ENCODE measurements at places on chromosomes 1 and 21.

- H3K4me1 ChIP-seq: no peaks in the 10 kb centered on the region
- H3K36me3 ChIP-seq: no peaks in the 10 kb centered on the region
- no peaks in the 10 kb centered on the region for H3K27me3 ChIP-seq
- DNase-seq: no peak
- no peak overlapping the region for H3K4me3 ChIP-seq
These were observed 44.6 kb downstream of the TTLL7 start for GRCh38 chr1:83954166-83954823.

GRCh38 chr1:87632232-87632631 is 303.6 kb downstream of the LMO4 start:
- H3K4me3 ChIP-seq: no peak overlapping the region
- no peak for DNase-seq
- no peaks in the 10 kb centered on the region for H3K4me1 ChIP-seq
- no peak overlapping the region for H3K27ac ChIP-seq
- no peaks in the 10 kb centered on the region for H3K36me3 ChIP-seq
- H3K27me3 ChIP-seq: no peaks in the 10 kb centered on the region

DNA sequence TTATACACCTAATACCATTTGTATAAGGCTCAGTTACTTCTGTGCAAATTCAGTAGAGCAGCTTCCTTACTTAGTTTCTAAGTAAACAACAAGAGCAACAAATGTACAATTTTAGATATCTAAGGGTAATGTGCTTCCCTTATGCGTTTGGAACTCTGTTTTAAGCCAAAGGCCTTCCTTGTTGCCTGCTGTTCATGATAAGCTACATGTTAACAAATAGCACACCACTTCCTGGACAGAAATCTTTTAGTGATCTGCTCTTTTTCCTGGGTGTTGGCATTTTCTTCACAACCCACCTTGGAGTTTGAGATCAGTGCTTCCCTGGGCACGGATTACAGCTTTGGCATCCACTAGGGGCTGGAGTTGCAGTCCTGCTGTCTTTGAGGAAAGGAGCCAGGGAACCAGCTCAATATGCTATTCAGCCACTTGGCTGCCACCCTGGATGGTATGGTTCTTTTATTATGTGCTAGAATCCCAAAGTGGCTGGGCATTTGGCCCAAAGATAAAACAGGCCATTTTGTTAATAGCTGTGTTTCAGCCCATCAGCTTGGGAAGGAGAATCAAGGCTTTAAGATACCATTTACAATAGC is 55.6 kb upstream of the ADAR start:
- H3K4me1 ChIP-seq: no peaks in the 10 kb centered on the region
- no peak overlapping the region for H3K4me3 ChIP-seq
- H3K36me3 ChIP-seq: no peaks in the 10 kb centered on the region
- DNase-seq: no peak

GRCh38 chr1:67261680-67262079 is 46.0 kb upstream of the IL12RB2 start:
- no peaks in the 10 kb centered on the region for H3K27me3 ChIP-seq
- no peaks in the 10 kb centered on the region for H3K4me1 ChIP-seq
- DNase-seq: peak; percentile 33
- no peaks in the 10 kb centered on the region for H3K36me3 ChIP-seq

- H3K36me3 ChIP-seq: no peaks in the 10 kb centered on the region
- no peak overlapping the region for H3K27ac ChIP-seq
- peaks cover 3% of the 10 kb centered on the region for H3K27me3 ChIP-seq
- DNase-seq: no peak
- no peak overlapping the region for H3K4me3 ChIP-seq
These were observed 1.1 kb upstream of the CSF1 start for GRCh38 chr1:109909561-109909960.

- no peak for DNase-seq
- no peaks in the 10 kb centered on the region for H3K4me1 ChIP-seq
- H3K4me3 ChIP-seq: no peak overlapping the region
- no peaks in the 10 kb centered on the region for H3K27me3 ChIP-seq
- H3K36me3 ChIP-seq: no peaks in the 10 kb centered on the region
These were observed 8.7 kb downstream of the TPRG1L start for GRCh38 chr1:3633344-3634058.

DNA sequence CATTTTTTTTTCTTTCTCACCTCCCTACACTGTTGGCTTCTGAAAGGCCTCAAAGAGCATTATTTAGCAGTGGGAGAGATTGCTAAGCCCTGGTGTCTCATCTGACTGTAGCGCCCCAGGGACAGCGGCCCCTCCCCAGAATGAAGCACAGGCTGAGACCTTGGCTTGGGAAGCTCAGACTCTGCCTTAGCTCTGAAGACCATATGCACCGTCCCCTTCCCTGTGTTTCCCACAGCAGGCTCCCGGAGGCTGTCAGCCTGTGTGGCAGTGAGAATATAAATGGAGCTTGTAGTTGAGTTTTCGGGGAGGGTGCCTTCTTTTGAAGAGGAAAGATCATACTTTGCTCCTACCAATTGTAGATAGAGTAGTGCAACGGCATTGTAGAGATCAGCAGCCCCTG is 25.3 kb downstream of the SMYD2 start:
- no peak overlapping the region for H3K27ac ChIP-seq
- DNase-seq: no peak
- no peaks in the 10 kb centered on the region for H3K27me3 ChIP-seq
- peaks cover 3% of the 10 kb centered on the region for H3K4me1 ChIP-seq

- H3K27me3 ChIP-seq: no peaks in the 10 kb centered on the region
- no peak overlapping the region for H3K4me3 ChIP-seq
- no peaks in the 10 kb centered on the region for H3K4me1 ChIP-seq
- no peak for DNase-seq
- H3K36me3 ChIP-seq: no peaks in the 10 kb centered on the region
These were observed 13.5 kb upstream of the PEX10 start for GRCh38 chr1:2425892-2426291.

DNA sequence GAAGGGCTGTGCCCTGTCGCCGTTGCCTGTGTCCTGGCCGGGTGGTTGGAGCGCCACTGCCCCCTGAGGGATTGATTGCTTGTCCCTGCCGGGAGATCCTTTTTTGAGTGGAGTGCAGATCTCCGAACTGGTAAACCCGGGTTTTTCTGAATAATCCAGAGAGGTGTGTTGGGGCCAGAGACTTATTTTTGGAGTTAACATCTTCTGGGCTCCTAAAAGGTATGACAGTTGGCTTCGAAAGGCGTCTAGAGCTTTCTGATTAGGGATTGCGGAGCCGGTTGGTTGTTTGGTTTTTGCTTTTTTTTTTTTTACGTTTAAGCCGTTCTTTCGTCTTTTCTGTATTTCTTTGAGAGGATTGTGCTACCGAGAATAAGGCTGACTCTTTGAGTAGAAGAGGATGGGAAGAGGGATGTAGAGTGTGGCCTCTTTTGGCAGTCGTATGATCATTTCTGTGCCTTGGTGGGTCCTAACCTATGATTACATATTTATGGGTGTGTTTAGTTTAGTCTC is 756 bp downstream of the RLF start:
- H3K4me3 ChIP-seq: peak overlapping the region; percentile 99
- no peaks in the 10 kb centered on the region for H3K27me3 ChIP-seq
- DNase-seq: no peak
- H3K4me1 ChIP-seq: peaks cover 5% of the 10 kb centered on the region

GRCh38 chr1:116987256-116987555 is 14.4 kb upstream of the CD101 start:
- H3K36me3 ChIP-seq: no peaks in the 10 kb centered on the region
- H3K4me1 ChIP-seq: peaks cover 2% of the 10 kb centered on the region
- no peak overlapping the region for H3K27ac ChIP-seq
- no peak overlapping the region for H3K4me3 ChIP-seq
- H3K27me3 ChIP-seq: no peaks in the 10 kb centered on the region

GRCh38 chr1:9165396-9165795 is 36.5 kb upstream of the GPR157 start:
- peaks cover 3% of the 10 kb centered on the region for H3K4me1 ChIP-seq
- no peak overlapping the region for H3K27ac ChIP-seq

GRCh38 chr1:151540021-151540981 is at the start of gene TUFT1:
TUFT1 (plus strand) TSS chr1:151540309; CDS start chr1:151540367, 58 bp downstream.
- no peaks in the 10 kb centered on the region for H3K27me3 ChIP-seq
- H3K4me3 ChIP-seq: peak within 1 kb of the TSS; percentile 83
- DNase-seq: peak; percentile 97

DNA sequence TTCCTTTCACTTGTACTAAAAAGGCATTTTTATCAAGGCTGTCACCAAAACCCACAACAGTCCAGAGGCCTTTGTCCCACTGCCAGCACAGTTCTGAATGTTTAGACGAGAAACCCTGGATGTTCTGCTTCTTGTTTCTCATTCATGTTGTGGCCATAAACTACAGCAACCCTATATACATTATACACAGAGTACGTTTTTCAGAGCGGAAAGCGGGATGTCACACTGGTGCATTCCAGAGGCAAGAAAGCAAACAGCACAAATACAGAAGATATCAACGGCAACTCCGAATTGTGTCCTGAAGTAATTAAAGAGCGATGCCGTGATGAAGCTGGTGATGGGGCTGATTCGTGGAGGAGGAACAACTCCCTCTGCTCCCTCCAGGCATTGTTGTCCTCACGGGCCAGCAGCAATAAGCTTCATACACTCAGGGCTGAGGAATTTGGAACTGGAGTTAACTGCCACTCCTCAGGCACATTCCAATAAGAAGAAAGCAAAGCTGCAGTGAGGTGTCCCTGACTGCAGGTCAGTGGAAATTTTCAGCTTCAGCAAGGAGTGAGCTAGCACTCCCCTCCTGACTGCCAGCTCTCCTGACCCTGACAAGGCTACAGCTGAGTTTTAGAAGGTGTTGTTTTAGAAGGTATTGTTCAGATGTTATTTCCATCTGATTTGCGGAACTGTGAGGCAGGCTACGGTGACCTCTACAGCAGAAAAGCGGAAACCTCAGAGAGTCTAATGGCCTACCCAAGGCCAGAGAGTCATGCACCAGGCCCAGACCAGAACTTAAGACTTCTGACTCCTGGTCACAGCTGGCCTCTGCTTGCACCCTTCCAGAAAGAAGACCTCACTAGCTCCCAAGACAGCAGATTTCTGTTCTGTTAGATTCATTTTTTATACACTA is 149.0 kb downstream of the TGFBR3 start:
- H3K4me1 ChIP-seq: no peaks in the 10 kb centered on the region
- no peaks in the 10 kb centered on the region for H3K27me3 ChIP-seq
- H3K4me3 ChIP-seq: no peak overlapping the region
- DNase-seq: peak; percentile 97
- peak overlapping the region; percentile 1 for H3K27ac ChIP-seq

GRCh38 chr1:165138960-165139359 is 217.6 kb downstream of the LMX1A start:
- no peaks in the 10 kb centered on the region for H3K4me1 ChIP-seq
- no peak overlapping the region for H3K27ac ChIP-seq
- no peaks in the 10 kb centered on the region for H3K27me3 ChIP-seq
- no peak for DNase-seq
- no peaks in the 10 kb centered on the region for H3K36me3 ChIP-seq
- H3K4me3 ChIP-seq: no peak overlapping the region

DNA sequence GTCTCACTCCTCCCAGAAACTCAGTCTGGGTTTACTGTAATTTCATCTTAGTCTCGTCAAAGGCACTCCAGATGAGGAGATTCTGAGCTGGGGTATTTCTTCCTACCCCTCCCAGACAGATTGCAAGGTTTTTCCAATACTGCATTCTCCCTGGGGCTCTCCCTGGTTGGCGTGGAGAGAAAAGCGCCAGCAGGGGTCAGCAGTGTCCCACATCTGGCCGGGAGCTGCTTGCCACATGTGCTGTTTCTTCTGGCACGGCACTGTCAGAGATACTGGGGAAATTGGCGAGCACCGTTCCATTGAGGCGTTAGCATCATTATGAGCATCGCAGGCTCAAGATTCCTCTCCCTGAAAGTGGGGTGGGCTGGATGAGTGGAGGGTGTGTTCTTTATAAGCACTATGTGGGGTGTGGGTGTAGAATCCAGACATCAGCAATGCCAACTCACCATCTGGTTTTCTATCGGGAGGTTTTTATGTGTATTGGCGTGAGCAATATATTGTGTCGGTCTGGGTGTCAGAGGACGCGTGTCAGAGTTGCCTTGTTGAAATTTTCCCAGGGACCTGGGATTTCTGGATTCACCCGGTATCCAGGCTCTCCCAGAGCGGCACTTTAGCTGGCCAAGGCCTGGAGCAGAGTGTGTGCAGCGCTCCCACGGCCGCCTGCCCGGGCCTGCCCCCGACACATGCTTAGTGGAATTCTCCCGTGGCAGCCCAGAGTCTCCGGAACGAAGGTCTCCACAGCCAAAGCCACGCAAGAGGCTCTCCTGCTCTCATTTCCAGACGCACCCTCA is 8.0 kb upstream of the NAV1 start:
- H3K36me3 ChIP-seq: no peaks in the 10 kb centered on the region
- no peak overlapping the region for H3K27ac ChIP-seq
- no peaks in the 10 kb centered on the region for H3K4me1 ChIP-seq
- DNase-seq: peak; percentile 86
- H3K27me3 ChIP-seq: no peaks in the 10 kb centered on the region

- DNase-seq: no peak
- no peaks in the 10 kb centered on the region for H3K36me3 ChIP-seq
- peaks cover 9% of the 10 kb centered on the region for H3K4me1 ChIP-seq
These were observed 52.7 kb downstream of the PLPP3 start for GRCh38 chr1:56526571-56527174.

DNA sequence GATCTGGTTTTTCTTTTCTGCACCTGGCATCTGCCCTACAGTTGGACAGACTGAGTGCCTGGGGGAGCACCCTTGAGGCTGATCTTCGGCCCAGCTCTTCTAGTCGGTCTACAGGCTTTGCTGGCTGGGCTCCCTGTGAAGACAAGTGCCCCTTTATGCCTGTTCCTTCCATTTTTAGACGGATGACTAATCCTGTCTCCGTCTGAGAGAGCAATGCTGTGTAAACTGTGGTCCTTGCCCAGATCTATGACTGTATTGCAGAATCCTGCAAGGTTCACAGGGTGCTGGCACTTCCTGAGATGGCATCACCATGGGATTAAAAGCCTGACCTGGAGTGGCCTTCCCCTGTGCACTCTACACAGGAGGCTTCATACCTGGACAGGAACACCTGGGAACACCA is 47.6 kb upstream of the SAMD13 start:
- no peak for DNase-seq
- H3K27ac ChIP-seq: no peak overlapping the region
- H3K36me3 ChIP-seq: no peaks in the 10 kb centered on the region
- no peaks in the 10 kb centered on the region for H3K27me3 ChIP-seq
- H3K4me1 ChIP-seq: no peaks in the 10 kb centered on the region

DNA sequence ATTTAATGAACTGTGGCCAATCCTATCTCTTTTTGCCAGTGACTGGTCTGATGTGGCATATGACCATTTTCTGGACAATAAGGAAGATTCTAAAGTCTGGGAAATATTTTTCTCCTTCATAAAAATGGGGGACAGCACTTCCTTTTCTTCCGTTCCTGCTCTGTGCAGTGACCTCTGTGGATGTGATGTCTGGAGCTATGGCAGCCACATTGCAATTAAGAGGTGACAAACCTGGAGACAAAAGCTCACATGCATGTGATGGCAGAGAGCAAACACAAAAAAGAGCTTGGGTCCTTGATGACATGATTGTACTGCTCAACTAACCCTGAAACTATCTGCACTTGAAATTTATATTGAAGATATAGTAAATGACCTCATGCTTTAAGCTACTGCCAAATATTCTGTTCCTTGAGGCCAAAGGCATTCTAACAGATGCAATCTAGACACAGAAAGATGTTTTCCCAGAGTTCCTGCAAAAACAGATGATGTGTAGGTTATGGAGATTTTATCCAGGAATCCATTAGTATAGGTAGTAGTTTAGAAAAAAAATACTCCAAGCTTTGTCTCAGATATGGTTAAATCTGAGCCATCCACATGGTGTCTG is 2.2 kb upstream of the MAGI3 start:
- H3K36me3 ChIP-seq: no peaks in the 10 kb centered on the region
- H3K4me1 ChIP-seq: peaks cover 2% of the 10 kb centered on the region
- no peak overlapping the region for H3K27ac ChIP-seq
- H3K27me3 ChIP-seq: no peaks in the 10 kb centered on the region
